Fibroblast of skin of left biceps (primary cell): ENCODE measurements at places on chromosomes 7 and 10.

DNA sequence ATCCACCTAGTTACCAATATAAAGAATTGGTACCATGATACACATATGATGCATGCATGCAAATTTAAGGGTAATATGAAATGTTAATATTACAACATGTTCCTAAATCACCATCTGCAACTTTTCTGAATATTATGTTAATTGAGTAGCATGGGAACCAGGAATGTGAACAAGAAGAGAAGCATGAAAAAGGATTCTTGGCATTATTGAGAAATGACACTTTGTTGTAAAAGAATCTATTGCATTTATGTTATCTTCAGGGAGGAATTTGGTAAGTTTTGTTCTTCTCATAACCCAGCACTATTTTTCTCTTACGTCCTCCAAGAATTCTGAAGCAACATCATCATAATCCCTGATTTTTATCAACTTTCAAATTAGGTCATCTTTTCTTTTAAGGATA is 159.9 kb upstream of the SLC25A13 start:
- DNase-seq: no peak

GRCh38 chr10:73136627-73137026 is 26.4 kb downstream of the NUDT13 start:
- DNase-seq: no peak

- no peak for DNase-seq
Measured at GRCh38 chr10:102611514-102612087, 32.7 kb upstream of the TRIM8 start.

DNA sequence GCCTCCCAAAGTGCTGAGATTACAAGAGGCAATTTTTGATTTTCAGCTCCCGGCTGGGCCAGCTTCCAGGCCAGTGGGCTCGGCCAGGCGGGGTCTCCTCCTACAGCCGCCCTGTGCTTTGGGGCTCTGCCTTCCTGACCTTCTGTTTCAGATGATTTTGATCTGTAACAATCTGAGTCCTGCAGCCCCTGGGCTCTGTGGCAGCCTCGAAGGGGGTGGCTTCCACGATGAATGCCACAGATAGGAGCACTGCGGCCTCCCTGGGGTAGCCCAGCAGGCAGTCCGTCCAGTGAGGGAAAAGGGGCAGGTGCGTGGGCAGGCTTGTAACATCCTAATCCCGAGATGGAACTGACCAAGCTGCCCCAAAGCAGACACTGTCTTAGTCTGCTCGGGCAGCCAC is 177.5 kb downstream of the DNAJB6 start:
- no peak for DNase-seq

- no peak for DNase-seq
Measured at GRCh38 chr7:92762851-92763250, 73.5 kb downstream of the CDK6 start.

- DNase-seq: no peak
Measured at GRCh38 chr7:42959549-42959948, 27.4 kb downstream of the MRPL32 start.

- no peak for DNase-seq
Measured at GRCh38 chr7:79810916-79811315, 323.7 kb upstream of the GNAI1 start.

GRCh38 chr7:38138171-38138570 is 39.9 kb upstream of the STARD3NL start:
- DNase-seq: no peak

DNA sequence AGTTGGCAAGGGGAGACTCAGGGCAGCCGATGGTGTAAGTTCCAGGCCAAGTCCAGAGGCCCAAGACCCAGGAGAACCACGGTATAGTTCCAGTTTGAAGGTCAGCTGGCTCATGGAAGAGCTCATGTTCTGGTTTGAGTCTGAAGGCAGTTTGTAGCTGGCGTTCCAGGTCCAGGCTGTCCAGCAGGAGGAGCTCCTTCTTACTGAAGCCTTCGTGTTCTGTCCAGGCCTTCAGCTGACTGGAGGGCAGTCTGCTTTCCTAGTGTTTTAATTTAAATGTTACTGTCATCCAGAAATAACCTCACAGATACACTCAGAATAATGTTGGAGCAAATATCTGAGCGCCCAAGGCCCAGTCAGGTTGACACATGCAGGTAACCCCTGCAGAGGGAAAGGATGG is 4.2 kb downstream of the SUN1 start:
- DNase-seq: no peak

GRCh38 chr10:46240684-46241565 is 45.9 kb upstream of the ANTXRL start:
- DNase-seq: no peak

DNA sequence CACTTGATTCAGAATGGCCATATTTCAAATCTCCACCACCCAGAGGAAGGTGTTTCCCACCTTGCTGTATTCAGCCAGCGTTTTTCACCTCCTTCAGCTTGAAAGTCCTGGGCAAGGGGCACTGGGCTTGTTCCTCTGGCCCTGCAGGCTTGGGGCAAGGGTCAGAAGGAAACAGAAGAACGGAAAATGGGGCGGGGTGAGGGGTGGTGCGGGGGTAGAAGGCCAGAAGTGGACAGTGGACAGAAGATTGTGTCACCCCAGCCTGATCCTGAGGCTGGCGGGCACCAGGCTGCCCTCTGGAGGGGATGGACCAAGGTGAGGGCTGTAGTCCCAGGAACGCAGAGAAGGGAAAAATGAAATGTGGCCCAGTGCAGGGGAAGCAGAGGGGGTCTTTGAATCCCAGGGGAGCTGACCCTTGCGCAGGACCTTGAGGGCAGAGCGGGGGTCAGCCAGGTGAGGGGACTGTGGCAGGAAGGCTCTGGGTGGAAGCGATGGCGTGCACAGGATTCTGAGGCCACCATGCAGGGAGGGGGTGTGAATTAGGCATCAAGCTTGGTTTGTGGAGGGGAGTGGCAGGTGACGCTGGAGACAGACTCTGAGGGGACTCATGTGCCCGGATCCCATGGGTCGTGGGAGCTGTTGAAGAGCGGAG is 23.0 kb downstream of the TMEM120A start:
- no peak for DNase-seq

DNA sequence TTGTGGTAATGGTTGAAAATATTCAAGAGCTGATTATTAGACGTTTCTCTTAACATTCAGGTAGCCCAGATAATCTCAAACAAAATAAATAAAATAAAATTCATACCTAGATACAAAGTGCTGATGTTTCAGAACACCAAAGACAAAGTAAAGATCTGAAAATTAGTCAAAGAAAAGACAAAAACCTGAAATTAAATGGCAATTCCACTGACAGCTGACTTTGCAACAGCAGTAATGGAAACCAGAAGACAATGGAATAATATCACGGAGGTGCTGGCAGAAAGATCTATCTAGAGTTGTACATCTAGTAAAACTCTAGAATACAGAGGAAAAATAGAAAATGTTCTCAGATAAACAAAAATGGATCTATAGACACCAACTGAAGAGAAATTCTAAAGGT is 58.0 kb upstream of the IKZF1 start:
- no peak for DNase-seq

DNA sequence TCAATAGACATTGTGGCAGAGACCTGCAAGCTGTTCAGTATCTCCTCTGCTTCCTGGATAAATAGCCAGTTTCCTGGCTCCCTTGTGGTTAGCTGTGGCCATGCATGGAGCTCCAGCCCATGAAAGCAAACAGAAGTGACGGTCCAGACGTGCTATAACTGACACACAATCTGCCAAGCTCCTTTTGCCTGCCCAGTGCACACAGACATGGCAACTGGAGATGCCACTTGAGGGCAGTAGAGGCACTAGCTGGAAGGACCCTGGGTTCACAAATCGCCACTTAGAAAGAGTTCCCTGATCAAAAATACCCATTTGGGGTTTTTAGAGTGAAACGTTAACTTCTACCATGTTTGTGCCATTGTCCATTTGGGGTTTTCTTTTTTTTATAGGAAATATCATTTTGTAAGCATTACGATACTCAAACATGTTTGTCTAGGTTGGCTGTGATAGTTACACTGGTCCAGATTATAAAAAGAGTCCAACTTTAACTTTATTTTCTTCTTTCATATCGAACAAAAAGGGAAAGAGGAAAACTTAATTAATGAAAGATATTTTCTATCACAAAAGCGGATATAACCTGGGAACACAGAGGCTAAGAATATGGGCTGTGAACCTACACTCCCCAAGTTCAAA is 31.3 kb downstream of the KIN start:
- no peak for DNase-seq

- DNase-seq: no peak
Measured at GRCh38 chr7:158345731-158346130, 241.9 kb downstream of the PTPRN2 start.

GRCh38 chr7:45190406-45191165 is 33.0 kb downstream of the RAMP3 start:
- DNase-seq: no peak

GRCh38 chr10:120782336-120782735 is 68.8 kb upstream of the WDR11 start:
- no peak for DNase-seq
